ENCODE measurements at places on chromosomes 12 and 14.

- DNase-seq = no peak
Measured at GRCh38 chr12:64911081-64911480, 86.6 kb downstream of the TBC1D30 start.

DNA sequence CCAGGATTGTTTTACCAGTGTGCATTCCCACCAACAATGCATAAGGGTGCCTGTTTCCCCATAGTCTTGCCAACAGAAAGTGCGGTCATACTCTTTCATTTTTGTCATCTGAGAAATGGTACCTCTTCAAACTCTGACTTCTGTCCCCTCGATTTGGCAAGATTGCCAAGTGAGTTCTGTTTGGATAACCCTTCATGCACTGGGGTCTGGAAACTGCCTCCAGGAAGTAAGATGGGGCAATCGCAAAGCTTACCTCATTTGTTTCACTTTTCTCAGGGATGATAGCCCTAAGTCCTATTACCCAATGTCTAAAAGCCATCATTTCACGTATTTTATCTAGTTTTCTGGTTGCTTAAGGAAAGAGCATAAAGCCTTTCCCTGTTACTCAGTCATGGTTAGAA, 28.6 kb upstream of the NR1H4 start:
- no peak for DNase-seq

DNA sequence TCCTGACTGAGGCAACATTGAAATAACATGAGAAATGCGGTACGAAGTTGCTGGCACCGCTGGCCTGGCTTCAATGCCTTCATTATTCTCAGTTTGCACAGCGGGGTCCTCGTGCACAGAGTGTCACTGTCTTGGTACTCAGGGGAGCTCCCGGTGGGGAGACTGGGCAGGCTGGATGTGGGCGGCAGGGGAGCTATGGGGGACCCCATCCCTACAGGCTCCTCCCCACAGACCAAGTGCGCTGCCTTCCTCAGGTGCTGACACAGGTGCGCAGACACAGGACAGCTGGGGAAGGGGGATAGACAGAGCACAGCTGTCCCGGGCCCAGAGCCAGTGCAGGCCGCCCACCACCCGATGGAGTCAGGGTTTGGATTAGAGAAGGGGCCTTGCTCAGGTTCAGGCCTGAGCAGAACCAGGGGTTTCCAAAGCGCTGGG, 270.1 kb downstream of the ADGRD1 start:
- DNase-seq = no peak

GRCh38 chr12:13114251-13115052, 11.0 kb upstream of the GSG1 start:
- peak; percentile 41 for DNase-seq

GRCh38 chr14:24298892-24299254, 707 bp downstream of the DHRS1 start:
- DNase-seq = peak; percentile 62

- DNase-seq = peak; percentile 79
Measured at GRCh38 chr14:103562179-103562428, 353 bp downstream of the BAG5 start.

DNA sequence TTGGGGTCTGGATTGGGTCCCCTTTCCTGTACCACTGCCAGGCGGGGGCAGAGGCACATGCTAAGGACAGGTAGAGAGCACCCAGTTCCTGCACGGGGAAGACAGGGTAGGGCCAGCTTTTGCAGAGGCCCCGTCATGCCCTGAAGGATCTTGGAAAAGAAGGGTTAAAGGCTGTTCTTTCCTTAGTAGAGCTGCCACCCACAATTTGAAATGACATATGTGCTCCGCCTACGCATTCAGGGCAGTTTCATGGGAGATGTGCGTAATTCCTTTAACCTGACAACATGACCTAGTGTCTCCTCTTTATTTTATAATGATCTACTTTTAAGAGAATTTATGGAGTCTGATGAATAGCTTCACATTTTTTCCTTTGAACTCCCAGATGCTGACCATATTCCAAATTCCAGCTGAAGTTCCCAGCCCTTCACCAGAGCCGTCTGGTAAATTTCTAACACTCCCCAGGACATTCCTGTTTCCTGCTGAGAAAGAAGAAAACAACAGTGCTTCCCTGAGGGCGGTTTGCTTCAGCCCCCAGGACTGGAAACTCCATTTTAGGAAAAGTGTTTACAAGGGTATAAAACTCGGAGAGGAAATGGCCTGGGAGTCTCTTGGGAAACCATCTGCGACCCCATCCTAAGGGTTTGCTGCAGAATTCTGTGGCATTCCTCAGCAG, 58.9 kb upstream of the PLEKHG3 start:
- peak; percentile 25 for DNase-seq

- DNase-seq = no peak
Measured at GRCh38 chr12:119829439-119829838, 47.7 kb downstream of the CIT start.

GRCh38 chr12:38456537-38457120, 140.1 kb downstream of the ALG10B start:
- DNase-seq = no peak

GRCh38 chr12:110590806-110591326, 7.7 kb upstream of the PPTC7 start:
- DNase-seq = no peak

GRCh38 chr14:84112589-84112988, 1417.4 kb upstream of the FLRT2 start:
- peak; percentile 76 for DNase-seq

GRCh38 chr14:91482263-91483013, 27.7 kb downstream of the PPP4R3A start:
- peak; percentile 26 for DNase-seq

Data from dermis blood vessel endothelial cell (primary cell).